ENCODE measurements at places on chromosomes 13 and 19. TPM values are rescaled to one million over a fixed set of nuclear protein-coding genes. Genes with fewer than 3 reads are reported as not detected.

Gene ATP8B3
- polyA plus RNA-seq: 4.6 TPM

Gene CEACAM20
- polyA plus RNA-seq: not detected

Gene SLC7A10
- not detected for polyA plus RNA-seq

- no peak for DNase-seq
Measured at GRCh38 chr13:110450941-110451730, 110.4 kb downstream of the RAB20 start.

GRCh38 chr13:101003566-101003965, 329.0 kb upstream of the TMTC4 start:
- no peak for DNase-seq
